ENCODE measurements at places on chromosomes 12 and 14. TPM values are rescaled to one million over a fixed set of nuclear protein-coding genes. Genes with fewer than 3 reads are reported as not detected.

Gene KRT75
- not detected for total RNA-seq

Gene A2ML1
- not detected for total RNA-seq

DNA sequence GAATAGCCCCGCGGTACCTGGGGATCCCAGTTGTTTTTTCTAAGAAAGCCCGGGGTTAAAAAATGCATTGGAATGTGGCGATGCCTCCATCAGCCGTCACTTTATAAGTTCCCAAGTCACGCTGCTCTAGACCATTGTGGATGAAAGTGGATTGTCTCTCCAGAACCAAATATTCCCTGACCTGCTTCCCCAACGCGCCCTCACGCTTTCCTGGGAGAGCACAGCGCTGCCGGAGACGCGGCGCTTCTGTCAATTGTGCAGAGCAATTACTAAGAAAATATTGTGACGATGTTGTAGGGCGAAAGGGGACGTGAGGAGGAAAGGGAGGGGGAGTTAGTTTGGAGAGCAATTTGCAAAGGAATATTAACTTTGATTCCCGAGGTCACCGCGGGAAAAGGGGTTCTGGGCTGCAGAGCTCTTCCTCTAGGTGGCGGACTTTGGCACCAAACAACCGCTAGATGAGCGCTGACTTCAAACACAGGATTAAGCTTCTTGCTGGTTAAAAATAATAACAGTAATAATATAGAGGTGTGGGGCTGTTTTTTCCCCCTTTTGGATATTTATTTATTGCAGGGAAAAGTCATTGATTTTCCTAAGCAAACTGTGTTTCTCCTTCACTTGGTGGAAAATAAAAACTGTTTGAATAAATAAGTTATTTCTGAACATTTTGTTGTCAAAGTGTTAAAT, 9.6 kb upstream of the FOXG1 start:
- peak; percentile 24 for DNase-seq

GRCh38 chr12:39372929-39373328, 70.0 kb downstream of the KIF21A start:
- DNase-seq = peak; percentile 2

DNA sequence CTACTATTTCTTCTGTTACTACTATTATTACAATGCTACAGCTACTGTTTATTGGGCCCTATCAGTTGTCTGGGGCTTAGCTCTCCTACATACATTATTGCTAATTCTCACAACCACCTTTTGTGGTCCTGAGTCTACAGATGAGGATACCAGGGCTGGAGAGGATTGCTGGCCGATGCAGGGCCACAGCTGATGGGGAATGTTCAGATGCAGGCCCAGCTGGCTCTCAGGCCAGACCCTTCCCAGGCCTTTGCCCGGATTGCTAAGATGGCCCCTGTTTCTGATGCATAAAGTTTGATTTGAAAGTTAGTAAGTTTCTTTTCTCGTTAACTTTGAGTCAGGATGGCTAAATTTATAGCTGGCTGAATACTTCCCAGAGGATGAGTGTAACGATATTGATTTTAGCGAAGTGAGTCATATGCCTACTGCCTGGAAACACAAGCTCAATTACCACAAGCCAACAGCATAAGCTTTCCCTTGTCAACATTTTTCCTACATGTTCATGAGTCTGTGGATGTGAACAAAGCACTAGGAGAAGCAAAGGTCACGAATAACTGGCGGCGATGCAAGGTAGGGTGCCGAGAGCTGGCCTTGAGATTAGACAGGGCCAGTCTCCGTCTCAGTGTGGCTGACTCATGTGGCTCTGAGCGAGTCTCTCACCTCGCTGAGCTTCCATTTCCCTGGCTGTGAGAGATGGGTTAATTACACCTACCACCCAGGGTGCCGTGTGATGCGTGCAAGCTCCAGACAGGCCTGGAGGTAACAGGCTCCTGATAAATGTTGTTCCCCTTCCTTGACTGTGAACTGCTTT, 111.0 kb downstream of the BEGAIN start:
- peak; percentile 89 for DNase-seq

DNA sequence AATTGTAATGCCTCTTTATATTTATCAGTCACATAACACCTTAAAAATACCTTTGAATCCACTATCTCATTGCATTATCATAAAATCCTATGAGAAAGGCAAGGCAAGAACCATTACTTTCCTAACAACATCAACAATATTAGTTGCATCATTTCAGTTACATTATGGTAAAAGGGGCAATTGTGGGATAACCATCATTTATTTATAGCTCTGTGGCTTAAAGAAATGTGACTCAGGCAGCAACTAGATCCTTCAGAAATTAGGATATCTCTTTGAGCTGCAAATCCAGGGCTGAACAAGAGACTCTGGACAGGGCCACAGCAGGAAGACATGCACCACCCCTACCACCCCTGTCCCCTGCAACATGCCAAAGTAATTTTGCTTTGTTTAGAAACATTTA, 36.4 kb downstream of the EPS8 start:
- peak; percentile 13 for DNase-seq

DNA sequence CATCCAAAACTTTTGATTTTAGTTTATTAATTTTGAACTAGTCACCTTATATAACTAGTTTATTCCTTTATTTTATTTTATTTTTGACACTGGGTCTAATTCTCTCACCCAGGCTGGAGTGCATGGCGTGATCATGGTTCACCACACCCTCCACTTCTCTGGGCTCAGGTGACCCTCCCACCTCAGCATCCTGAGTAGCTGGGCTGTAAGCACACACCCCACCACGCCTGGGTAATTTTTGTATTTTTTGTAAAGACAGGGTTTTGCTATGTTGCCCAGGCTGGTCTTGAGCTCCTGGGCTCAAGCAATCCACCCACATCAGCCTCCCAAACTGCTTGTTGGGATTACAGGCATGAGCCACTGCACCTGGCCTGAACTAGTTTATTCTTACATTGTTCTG, 17.3 kb downstream of the PCNX1 start:
- no peak for DNase-seq

DNA sequence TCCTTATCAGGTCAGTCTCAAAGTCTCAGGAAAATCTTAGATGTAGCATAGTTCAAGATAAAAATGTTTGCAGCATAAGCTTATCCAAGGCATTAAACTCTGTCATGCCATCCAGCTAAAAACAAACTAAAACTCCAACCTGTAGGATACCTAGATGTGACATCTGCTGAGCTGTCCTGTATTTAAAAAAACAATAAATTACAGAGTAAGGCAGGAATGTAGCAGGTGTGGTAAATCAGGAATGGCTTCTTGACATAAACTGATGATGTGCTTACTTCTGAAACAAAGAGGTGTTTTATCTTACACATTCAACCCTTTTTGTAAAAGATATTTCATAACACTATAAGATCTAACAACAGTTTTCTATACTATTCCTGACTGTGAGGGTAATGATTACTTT, 30.6 kb upstream of the DLGAP5 start:
- no peak for DNase-seq

Data from RPMI7951 (cell line).